Effector CD8-positive, alpha-beta T cell (primary cell): ENCODE measurements at places on chromosomes 3 and 15.
A peak's percentile ranks its signal among the peaks of the same experiment; 100 is the strongest.

GRCh38 chr3:112557976-112558375 lies 3.8 kb downstream of the ATG3 start:
- no peak for DNase-seq

DNA sequence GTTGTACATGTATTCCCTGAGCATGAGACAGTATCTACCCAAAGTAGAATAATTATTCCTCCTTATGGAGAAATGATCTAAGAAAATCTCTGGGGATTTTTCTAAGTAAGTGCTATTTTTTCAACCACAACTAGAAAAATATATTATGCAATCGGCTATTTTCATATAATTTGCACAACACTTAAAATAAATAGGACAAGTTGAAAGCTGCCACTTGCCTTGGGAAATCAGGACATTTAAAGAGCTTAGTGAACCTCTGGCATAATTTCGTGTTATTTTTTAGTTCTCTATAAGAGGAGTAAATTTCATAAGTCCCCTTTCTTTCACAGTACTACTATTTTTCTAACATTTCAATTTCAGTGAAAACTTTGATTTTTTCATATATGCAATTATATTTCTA lies 672.1 kb downstream of the OTOL1 start:
- no peak for DNase-seq

DNA sequence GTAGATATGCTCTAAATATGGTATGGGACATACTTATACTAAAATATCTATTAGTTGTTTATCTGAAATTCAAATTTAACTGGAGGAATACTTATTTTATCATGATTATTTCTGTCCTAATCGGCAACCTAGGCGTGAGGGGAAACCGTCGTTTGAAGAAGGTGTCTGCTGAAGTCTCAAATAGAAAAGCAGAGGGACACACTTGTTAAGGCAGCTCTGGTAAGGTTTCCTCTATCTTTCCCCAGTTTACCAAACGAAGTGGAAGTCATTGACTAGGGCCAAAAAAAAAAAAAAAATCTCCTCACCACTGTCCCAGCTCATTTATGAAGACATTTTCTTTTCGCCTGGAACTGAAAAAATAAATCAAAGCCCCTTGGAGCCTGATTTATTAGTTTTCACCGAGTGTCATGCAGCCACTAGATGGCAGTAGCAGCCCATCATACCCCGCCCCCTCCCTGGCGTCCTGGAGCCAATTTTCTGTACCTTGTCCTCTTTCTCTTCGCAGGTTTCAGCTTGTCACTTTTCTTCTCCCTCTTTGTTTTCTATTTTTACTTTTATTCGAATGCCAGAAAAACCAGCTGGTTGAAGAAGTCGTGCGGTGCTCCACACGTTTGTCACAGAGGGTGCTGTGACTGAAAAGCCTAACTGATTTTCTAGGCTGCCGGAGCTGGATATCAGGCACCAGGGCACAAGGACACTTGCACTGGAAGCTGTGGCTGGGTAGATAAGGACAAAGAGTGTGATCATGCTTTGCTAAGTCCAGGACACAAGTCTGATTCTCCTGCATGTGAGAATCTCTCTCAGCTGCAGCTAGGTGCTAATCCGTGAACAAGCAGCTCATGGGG lies 238.7 kb downstream of the ZPLD1 start:
- peak; percentile 10 for DNase-seq

DNA sequence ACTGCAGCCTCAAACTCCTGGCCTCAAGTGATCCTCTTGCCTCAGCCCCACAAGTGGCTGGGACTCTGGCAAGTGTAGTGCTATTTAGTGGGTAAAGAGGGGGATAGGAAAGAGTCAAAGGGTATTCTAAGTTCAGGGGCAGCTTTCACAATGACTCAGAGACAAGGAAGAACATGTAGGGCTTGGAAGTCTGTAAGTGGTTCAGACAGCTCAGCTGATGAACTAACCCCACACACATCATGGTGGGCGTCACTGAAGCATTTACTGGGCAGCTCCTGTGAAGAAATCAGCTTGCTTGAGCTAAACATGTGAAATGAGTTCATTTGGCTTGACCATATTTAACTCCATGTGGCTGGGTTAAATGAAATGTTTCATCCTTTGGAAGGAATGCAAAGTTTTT lies 34.6 kb upstream of the THSD4 start:
- no peak for DNase-seq

- DNase-seq = peak; percentile 50
Observed at GRCh38 chr3:38003371-38003816, 12.8 kb downstream of the VILL start.
